IMR-90 (cell line): ENCODE measurements at places on chromosomes 1 and 21.

DNA sequence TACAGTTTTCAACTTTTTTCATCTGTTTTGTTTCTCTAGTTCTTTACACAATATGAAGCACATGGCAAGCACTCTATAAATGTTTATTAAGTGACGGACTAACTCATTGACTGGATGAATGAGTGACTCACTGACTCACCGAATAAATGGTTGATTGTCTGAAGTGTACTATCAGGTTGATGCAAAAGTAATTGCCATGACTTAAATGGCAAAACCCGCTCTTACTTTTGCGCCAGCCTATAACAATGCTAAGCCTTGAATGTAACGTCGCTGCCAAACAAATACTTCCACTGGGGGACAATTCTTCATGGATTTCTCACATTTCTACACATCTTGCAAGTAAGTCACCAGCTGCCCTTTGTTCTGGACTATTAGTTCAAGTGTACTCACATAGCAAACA is 109.0 kb upstream of the KCTD3 start:
- DNase-seq, result peak; percentile 10

DNA sequence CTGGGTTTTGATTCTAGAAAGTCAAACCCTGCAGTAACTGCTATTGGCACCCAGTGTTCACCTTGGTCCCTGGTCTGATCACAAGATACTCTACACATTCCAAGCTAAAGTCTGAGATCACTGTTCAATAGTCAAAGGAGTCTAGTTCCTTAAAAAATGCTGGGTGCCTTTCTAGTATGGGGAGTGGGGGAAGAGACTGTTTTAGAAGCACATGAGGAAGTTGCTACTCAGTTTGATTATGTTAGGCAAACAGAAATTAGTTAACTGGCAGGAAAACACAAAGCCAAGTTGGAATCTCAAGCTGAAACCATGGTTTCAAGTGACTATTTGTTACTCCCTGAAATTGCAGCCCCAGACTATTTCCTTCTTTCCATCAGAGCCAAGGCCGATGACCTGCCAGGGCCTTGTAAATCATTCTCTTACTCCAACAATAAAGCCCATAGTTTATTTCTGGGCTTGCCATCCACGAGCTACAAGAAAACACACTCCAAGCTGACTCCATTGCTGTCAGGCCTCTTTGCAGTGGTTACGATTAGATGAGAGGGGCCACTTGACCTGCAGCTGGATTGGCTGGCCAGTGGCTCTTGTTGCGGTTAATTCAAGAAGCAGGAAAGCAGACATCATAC is 21.1 kb upstream of the VTCN1 start:
- no peak for DNase-seq

DNA sequence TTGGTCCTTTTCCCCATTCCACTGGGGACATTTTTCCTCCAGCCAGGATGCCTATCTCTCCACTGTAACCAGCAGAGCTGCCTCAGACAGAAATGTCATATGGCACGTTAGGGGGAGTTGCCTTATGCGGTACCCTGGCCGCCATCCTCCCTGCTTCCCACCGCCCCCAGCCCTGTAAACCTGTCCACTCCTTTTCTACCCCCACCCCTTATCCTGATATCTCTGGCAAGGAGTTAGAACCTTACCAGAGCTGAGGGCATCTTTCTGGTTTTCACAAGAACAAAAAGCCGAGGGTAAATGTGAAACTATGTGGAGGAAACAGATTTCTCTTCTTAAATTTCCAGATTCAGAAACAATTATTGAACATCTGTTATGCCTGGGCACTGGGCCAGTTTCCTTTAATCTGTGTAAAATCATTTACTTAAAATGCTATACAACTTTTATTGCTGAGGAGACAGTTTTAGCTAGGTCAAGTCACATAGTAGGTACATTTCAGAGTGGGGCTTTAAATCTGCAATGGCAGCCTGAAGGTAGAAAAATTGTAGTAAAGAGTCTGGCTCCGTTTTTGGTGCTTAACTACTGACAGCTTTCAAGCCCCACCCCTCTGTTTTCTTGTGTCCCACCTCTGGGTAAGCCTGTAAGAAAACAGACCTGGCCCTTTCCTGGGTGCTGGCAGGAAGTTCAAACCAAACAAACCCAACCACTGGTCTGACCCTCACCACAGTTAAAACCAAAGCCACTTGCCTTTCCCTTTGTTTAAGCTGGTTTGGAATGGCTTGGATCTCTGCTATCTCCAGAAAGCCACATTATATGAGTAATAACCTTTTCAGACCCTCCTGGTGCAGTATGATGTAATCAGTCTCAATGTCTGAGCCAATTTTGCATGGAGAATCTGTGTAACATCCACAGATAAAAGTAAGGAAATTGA is 319.0 kb downstream of the HHAT start:
- peak; percentile 68 for DNase-seq

GRCh38 chr1:41629571-41629970 is 145.1 kb upstream of the EDN2 start:
- DNase-seq, result peak; percentile 85

DNA sequence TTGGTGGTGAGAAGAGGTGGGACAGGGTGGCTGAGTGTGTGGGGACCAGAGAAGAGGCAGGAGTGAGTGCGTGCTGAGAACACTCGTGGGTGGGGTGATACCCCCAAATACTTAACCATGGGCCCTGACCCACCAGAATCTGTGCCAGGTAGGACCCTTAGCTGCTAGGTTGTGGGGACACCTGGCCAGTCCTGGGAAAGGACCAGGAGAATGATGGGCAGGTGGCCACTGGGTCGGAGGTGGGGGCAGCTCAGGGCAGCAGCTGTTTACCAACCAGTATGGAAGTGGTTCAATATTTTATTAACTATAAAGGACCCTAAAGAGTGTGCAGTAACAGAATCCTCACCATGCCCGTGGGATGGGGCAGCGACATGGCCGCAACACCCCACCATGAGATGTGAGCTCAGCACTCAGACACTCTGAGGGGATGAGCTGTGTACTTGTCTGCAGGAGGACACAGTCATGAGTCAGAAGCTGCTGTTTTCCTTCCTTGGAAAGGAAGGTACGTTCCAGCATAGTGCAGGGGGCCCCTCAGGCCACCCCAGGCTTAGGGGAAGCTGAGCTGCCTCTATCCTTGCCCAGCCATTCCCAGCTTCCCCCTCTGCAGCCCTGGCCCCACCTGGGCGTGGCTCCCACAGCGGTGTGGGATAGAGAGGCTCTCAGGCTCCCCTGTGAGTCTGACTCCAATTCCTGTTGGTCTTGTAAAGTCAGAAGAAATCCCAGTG is 25.4 kb downstream of the TEX35 start:
- peak; percentile 88 for DNase-seq

DNA sequence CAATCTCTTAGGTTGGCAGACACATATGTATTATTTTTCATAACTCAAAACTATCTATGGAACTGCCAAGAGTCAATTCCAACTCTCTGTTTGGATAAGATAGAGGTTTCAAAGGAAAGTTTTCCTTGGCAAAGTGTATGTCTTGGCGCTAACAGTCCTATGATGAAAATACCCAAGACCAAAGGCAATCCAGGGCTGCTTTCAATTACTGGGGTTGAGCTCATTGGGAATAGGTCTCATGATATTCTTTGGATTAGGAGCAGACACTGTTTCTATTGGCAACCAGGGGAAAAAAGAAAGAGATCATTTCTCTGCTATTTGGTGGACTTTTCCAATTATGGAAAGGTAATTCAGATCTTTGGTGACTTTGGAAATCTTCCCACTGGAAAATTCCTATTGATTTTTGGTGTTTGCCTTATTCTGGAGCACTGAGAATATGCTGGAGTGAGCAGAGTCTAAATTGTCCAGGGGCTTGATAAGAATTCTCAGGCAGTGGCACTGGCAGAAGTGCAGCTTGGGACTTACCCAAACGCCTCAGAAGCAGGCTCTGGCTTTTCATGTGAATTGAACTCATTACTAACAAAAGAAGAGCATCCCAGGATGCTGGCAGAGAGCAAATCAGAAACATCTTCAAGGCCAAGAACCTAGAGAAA is 20.4 kb upstream of the PLXNA2 start:
- DNase-seq, result no peak
